ENCODE measurements at places on chromosomes 13 and 19. TPM values are rescaled to one million over a fixed set of nuclear protein-coding genes. Genes with fewer than 3 reads are reported as not detected.
A peak's percentile ranks its signal among the peaks of the same experiment; 100 is the strongest.

- peak overlapping the region; percentile 88 for H3K27ac ChIP-seq
- peak overlapping the region; percentile 91 for H3K4me3 ChIP-seq
- no peak for DNase-seq
- no peaks in the 10 kb centered on the region for H3K36me3 ChIP-seq
- H3K27me3 ChIP-seq: no peaks in the 10 kb centered on the region
Measured at GRCh38 chr19:20038358-20039202, 725 bp downstream of the ZNF682 start.

The KRTDAP gene
- not detected for total RNA-seq

- no peaks in the 10 kb centered on the region for H3K27me3 ChIP-seq
- H3K4me3 ChIP-seq: no peak overlapping the region
- DNase-seq: no peak
- H3K27ac ChIP-seq: no peak overlapping the region
Measured at GRCh38 chr19:17646441-17646840, 41.7 kb downstream of the UNC13A start.

GRCh38 chr13:62908321-62908720 lies 1492.7 kb upstream of the PCDH20 start:
- H3K36me3 ChIP-seq: no peaks in the 10 kb centered on the region
- H3K27me3 ChIP-seq: no peaks in the 10 kb centered on the region
- H3K27ac ChIP-seq: no peak overlapping the region
- no peak for DNase-seq

The TSSK6 gene
- total RNA-seq: 11.9 TPM

DNA sequence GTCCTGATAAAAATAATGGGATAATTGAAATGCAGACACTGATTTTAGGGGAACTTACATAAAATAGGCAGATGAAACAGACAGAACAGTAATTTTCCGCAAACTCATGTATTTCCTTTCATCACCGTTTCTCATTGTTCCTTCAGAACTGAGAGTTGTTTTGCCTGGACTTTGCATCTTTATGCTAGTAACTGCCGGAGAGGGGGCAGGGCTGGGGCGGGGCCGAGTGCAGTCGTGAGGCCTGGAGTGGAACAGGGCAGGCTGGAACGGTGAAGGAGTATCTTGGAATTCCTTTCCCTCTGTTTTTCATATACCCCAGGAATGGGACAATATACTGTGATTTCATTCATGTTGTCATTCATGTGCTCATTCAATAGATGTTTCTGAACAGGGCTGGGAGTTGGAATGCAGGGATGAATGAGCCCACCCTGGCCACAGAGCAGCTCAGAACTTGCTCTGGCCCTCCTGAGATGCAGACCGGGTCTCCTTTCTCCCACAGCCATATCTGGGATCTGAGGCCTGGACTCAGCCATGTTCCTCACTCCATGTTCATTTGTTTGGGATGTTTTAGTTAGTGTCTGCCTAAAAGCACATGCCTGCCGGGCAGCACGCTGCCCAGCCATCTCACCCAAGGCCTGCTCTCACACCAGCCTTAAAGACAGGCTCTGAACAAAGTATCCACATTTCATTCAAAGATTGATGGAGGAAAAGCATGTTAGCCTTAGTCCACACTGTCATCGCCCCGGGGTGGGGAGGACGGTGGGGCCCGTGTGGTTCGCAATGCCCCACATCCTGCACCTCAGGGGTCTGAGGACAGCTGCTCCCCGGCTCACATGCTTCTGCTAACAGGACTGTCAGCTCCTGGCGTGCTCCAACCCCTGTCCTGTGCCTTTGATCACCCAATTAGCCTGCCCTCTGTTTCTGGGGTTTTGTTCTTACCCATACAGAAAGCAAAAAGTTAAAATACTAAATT lies 92.9 kb downstream of the SOX1 start:
- H3K36me3 ChIP-seq: no peaks in the 10 kb centered on the region
- DNase-seq: no peak
- peaks cover 13% of the 10 kb centered on the region for H3K4me1 ChIP-seq
- no peaks in the 10 kb centered on the region for H3K27me3 ChIP-seq

The CFAP97D2 gene
- not detected for total RNA-seq

The FXYD1 gene
- total RNA-seq: 154 TPM

The GRIK5 gene
- total RNA-seq: 9.1 TPM

DNA sequence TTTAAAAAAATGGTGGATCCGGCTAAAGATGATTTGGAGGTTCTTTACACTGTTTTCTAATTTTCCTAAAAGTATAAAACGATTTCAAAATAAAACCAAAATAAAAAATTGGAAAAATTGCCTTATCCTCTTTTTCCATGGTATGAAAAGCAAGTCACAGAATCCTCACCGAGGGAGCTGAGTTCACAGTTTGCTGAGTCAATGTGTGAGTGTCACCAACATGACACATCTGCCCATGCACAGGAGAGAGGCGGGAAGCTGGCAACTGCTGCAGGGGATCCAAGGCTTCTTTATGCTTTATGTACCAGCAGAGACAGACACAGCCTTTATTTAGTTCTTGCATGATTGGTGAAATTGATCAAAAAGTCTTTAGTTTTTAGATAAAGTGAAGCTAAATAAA lies 157.8 kb downstream of the TNFSF13B start:
- no peak overlapping the region for H3K27ac ChIP-seq
- no peak overlapping the region for H3K4me3 ChIP-seq
- DNase-seq: no peak
- H3K27me3 ChIP-seq: no peaks in the 10 kb centered on the region

GRCh38 chr19:44374789-44375188 lies 18.3 kb upstream of the ZNF112 start:
- DNase-seq: no peak
- no peaks in the 10 kb centered on the region for H3K27me3 ChIP-seq
- no peaks in the 10 kb centered on the region for H3K36me3 ChIP-seq
- H3K27ac ChIP-seq: no peak overlapping the region
- no peaks in the 10 kb centered on the region for H3K4me1 ChIP-seq

DNA sequence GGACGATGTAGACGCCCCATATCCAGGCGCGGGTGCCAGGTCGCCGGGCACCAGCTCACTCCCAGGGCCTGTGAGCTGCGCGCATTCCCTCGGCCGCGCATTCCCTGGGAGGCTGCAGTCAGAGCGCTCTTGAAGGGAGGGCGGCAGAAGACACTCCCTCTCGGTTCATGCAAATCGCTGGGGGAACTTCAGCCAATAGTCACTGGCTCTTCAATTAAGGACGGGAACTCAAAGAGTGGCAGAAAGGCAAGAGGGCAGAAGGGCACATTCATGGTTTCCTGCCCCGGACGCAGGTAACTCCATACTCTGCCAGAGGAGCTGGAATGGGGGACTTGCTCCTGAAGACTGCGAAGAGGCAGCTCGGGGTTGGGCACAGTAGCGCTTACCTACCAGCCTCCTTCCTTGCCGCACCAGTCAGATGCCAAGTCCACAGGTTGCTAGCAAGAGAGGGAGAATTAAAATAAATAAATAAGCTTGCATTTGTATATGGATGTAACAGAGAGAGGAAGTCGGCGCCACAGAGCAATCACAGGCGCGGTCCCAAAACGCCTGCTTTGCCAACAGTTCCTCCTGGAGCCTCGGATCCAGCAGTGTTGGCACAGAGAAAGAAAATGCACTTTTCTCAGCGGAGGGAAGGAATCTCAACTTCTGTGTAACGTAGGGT lies 459 bp downstream of the PCDH20 start:
- H3K27ac ChIP-seq: no peak overlapping the region
- H3K36me3 ChIP-seq: no peaks in the 10 kb centered on the region
- peaks cover 37% of the 10 kb centered on the region for H3K27me3 ChIP-seq

- no peaks in the 10 kb centered on the region for H3K36me3 ChIP-seq
- H3K4me3 ChIP-seq: no peak overlapping the region
- H3K4me1 ChIP-seq: peaks cover 11% of the 10 kb centered on the region
- peaks cover 10% of the 10 kb centered on the region for H3K27me3 ChIP-seq
- H3K27ac ChIP-seq: no peak overlapping the region
Measured at GRCh38 chr13:112891477-112892401, 77.3 kb upstream of the MCF2L start.

- H3K4me1 ChIP-seq: no peaks in the 10 kb centered on the region
- H3K27ac ChIP-seq: no peak overlapping the region
- H3K4me3 ChIP-seq: no peak overlapping the region
- no peak for DNase-seq
- no peaks in the 10 kb centered on the region for H3K27me3 ChIP-seq
Measured at GRCh38 chr13:110661256-110661655, 44.7 kb downstream of the CARS2 start.

Measured in cardiac muscle cell (in vitro differentiated cells and primary cell).